Dermis microvascular lymphatic vessel endothelial cell (primary cell): ENCODE measurements at places on chromosomes 11 and 22. TPM values are rescaled to one million over a fixed set of nuclear protein-coding genes. Genes with fewer than 3 reads are reported as not detected.

GRCh38 chr22:27466229-27466628 is 335.3 kb downstream of the MN1 start:
- DNase-seq: no peak

The ST14 gene
- total RNA-seq: under 0.01 and 0.13 TPM in 2 replicates

DNA sequence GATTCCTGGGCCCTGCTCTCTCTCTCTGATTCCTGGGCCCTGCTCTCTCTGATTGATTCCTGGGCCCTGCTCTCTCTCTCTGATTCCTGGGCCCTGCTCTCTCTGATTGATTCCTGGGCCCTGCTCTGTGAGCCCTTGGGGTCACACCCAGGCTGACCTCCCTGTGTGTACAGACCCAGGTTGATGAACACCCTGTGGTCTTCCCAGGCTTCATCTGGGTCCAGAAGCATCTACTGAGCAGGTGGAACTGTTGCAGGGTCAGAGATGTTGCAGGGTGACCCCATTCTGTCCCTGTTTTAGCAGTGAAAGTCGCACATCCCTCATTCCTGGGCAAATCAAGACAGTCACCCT is 16.3 kb upstream of the GDPD5 start:
- DNase-seq: no peak

GRCh38 chr11:116951762-116952161 is 114.3 kb upstream of the APOA1 start:
- DNase-seq: no peak

- no peak for DNase-seq
Observed at GRCh38 chr11:118522571-118523072, 4.7 kb upstream of the TTC36 start.

DNA sequence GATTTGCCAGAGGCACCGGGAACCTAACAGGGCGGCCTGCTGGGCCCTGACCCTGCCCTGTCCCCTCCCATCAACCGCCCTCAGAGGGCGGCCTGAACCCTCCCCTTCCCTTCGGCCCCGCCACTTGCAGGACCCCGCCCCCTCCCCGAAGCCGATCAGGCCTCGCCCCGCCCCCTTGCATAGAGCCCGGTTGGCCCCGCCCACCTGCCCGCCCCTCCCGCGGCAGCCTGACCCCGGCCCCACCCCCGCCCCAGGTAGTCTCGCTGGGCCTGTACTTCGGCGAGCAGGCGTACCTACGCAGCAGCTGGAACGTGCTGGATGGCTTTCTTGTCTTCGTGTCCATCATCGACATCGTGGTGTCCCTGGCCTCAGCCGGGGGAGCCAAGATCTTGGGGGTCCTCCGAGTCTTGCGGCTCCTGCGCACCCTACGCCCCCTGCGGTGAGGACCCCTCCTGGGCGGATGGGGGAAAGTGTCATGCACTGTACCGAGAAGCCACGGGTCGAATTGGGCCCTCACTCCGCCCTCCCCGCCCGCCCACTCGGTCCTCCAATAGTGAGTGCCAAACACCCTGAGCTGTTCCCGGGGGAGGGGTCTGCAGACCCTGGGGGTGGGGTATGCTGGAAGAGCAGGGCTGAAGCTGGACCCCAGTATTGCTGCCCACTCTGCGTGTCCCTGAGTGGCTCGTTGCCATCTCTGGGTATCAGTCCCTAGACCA is 94.1 kb downstream of the CACNA1I start:
- DNase-seq: no peak

GRCh38 chr11:45106440-45106839 is 40.0 kb upstream of the PRDM11 start:
- no peak for DNase-seq

The C11orf21 gene
- total RNA-seq: not detected in 2 replicates

The ART1 gene
- not detected in 2 replicates for total RNA-seq

GRCh38 chr11:68461575-68461917 is 994 bp downstream of the PPP6R3 start:
- no peak for DNase-seq

DNA sequence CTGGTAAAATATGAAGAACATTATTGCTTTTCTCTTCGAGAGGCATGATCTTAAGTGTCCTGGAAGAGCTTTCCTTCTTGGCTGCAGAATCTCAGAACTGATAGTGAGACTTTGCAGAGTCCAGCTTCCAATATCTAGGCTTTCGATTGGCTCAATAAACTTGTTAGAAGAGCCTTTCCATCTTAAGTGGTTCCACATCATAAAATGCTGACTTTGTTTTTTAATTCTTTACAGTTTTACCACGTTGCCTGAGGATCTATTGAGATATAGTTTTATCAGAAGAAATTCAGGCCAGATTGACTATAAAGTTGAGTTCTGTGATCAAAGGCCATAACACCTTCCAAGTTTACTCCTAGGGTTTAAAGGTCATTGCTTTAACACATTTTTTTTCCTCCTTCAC is 15.6 kb upstream of the DNAJB7 start:
- no peak for DNase-seq

DNA sequence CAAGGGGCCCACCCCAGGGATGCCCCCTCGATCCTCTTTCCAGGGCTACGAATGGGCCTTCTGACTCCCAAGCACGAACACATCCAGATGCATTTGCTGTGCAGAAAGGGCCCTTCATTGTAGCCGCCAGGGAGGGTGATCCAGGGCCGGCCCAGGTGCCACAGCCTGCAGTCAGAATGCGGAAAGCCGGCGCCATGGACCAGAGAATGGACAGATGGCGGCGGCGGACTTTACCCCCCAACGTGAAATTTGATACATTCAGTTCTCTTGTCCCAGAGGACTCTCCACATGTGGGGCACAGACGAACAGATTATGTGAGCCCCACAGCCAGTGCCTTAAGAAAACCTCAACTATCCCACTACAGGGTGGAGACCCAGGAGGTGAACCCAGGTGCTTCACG is 87.2 kb downstream of the KIAA1671 start:
- DNase-seq: no peak

The DCDC1 gene
- under 0.01 TPM in 2 replicates for total RNA-seq

- DNase-seq: peak; percentile 42
Observed at GRCh38 chr11:77127920-77128691, at the start of gene MYO7A. Gene MYO7A (plus strand): TSS chr11:77128246. CDS start chr11:77130635, 2,389 bp downstream.

DNA sequence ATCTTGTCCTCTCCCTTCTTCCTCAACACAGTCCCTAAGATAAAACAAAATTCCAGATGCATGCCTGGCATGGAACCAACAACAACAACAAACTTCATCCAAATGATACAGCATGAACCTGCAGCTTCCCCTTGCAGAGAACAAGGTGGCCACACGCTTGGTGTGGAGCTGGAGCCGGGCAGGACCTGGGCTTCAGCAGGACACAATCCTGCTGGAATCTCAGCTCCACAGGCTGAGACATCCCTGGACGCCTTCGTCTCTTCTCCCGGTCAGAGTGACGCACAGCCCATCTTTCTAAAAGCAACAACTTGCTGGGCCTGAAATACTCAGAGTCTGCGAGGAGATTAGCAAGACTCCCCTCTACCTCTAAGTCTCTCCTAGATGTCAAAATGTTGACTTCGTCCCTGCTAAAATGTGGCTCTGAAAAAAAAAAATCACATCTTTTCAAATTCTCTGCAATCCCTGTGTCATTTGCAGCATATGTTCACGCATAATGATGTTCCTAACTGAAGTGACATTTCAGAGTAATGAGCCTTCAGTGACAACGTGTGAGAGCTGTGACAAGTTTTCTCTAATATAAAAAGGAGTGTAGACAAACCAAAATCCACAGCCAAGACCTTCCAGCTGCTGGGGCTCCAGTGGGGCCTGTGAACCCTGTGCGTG is 1232.3 kb downstream of the TBC1D22A start:
- DNase-seq: no peak

The OR4A16 gene
- total RNA-seq: not detected in 2 replicates

DNA sequence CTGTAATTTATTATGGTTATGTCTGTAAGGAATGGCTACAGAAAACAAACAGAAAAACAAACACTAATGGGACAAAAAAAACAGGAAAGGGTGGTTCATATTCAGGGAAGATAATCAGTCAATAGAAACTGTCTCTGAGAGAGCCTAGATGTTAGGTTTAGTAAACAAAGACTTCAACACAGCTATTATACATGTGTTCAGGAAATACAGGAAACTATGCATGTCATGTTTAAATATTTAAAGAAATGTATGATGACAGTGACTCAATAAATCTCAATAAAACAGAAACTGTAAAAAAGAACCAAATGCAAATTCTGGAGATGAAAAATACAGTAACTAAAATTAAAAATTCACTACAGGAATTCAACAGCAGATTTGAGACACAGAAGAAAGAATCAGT is 76.0 kb downstream of the PACS1 start:
- no peak for DNase-seq

The SCT gene
- not detected in 2 replicates for total RNA-seq

DNA sequence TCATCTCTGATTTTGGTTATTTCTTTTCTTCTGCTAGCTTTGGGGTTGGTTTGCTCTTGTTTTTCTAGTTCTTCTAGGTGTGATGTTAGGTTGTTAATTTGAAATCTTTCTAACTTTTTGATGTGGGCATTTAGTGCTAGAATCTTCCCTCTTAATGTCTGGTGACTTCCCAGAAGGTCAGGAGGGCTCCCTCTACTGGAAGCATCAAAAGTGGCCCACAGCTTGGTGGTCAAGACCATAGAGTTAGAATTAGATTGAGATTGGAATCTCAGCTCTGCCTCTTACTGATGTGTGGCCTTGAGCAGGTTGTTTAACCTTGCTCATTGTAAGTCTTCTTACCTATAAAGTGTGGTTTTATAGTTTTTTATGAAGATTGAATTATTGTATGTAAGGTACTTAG is 99.3 kb downstream of the FDX1 start:
- no peak for DNase-seq

DNA sequence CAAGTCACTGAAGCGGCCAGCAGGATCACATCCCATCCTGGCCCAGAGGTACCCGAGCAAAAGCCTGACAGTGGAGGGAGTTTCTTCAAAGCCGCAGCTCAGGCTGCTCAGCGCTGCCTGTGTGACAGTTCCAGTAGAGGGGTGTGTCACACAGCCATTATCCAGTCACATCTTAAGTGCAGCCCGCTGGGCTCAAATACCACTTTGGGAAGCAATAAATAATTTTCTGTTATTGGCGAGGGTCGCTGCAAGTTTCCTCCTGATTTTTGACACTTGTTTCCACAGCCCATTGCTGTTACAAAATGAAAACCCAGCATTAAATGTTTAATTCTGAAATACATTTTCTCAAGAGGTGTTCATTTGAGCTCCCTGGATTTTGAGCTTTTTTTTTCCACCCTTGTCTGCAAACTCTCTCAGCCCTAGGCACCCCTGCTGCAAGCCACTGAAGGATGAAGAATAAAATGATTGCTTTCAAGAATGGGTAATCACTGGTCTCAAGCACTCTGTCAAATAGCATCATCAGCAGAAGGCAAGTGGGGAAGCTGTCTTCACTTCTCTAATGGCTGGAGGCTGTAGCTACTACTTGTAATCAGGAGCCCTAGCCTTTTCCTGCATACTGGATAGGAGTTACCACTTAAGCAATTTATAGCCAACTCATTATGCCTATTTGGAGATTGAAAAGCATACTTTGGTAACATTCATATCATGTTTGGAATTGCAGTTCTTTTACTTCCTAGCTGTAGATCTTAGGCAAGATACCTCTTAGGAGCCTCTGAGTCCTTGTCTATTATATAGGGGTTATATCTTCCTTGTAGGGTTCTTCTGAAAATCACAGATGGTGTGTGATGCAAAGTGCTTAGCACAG is 373.7 kb downstream of the METTL15 start:
- no peak for DNase-seq

DNA sequence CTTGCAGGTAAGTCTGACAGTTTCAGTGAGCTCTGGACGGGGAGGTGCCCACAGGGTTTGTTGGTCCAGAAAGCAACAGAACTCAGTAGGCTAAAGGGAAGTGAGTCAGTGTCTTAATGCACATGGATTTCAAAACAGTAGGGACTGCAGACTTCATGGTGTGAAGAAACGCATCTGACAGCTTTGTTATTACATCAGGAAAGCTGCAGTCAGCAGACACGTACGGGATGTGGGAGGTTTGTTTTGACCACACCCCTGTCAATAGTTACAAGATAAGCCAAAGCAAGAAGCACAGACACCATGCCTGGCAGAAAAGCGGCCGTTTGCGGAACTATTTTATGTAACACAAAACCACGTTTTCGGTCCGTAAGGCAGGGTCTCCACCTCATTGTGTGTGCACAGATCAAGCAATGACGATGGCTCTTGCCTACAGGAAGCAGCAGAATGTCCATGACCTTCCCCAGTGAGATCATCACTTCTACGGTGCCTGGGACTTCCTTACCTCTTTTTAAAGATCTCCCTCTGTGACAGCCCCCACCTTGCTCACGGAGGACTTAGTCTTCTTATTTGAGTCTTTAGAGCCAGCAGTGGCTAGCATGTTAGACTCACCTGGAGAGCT is 58.2 kb upstream of the FTH1 start:
- peak; percentile 98 for DNase-seq

The OR8G1 gene
- under 0.01 TPM in 1 of 2 replicates, not detected in the other for total RNA-seq

The HYLS1 gene
- 5.6 and 5.8 TPM in 2 replicates for total RNA-seq

The CHRDL2 gene
- total RNA-seq: 0.26 and 0.63 TPM in 2 replicates

- DNase-seq: no peak
Observed at GRCh38 chr11:27409742-27410141, 46.7 kb upstream of the CCDC34 start.

DNA sequence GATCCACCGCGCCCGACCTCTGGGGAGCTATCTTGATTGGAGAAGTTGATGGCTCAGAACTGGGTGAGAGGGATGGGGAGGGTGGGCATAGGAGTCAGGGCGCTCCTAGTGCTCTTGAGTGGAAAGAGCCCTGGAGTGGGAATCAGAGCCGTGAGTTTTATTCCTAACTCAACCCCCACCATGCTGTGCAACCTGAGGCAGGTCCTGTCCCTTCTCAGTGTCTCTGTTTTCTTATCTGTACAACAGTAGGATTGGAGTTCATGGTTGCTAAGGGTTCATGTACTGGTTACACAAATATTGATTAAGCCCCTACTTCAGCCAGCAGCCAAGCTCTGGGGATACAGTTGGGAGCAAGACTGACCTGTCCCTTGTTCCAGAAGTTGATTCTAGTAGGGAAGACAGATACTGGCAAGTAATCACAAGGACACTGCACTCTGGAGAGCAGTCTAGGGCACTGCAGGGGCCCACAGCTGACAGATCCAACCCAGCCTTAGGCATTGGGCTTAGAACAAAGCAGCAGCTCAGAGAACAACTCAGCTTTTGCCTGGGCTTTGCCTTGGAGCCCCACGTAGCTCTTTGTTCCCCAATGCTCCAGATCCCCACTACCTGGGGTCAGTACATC is 12.4 kb upstream of the DAGLA start:
- no peak for DNase-seq

The MS4A15 gene
- under 0.01 TPM in 1 of 2 replicates, not detected in the other for total RNA-seq

GRCh38 chr11:120911943-120912342 is 112.0 kb upstream of the TBCEL start:
- no peak for DNase-seq

DNA sequence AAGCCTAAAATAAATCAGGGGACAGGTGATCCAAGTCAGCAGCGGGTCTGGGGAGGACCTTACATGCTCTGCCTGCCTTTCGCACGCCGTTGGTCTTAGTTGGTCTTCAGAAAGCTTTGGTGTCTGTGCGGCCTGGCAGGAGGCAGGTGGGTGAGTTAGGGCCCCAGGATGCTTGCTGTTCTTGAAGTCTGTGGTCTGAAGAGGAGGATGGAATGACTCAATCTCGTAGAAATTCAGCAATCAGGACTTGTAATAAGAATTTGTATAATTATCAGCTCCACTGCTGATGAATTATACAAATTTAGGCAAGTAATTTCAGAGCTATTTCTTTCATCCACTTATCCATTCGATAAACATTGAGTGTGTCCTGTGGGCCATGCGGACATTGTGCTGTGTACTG is 138.5 kb downstream of the FEZ1 start:
- DNase-seq: no peak

GRCh38 chr11:88695689-88696414 is 358.3 kb upstream of the CTSC start:
- no peak for DNase-seq

- DNase-seq: no peak
Observed at GRCh38 chr11:126396965-126397364, 41.5 kb downstream of the ST3GAL4 start.

The NAALADL1 gene
- 15.1 and 16.6 TPM in 2 replicates for total RNA-seq
